NCI-H1436 treated with DMSO at 0.1 percent for 48 hours (cell line): ENCODE measurements at places on chromosomes 11 and 22.

GRCh38 chr11:74321487-74322188, 10.2 kb upstream of the P4HA3 start:
- DNase-seq: no peak

GRCh38 chr11:14409891-14410290, 50.9 kb upstream of the RRAS2 start:
- DNase-seq: no peak

DNA sequence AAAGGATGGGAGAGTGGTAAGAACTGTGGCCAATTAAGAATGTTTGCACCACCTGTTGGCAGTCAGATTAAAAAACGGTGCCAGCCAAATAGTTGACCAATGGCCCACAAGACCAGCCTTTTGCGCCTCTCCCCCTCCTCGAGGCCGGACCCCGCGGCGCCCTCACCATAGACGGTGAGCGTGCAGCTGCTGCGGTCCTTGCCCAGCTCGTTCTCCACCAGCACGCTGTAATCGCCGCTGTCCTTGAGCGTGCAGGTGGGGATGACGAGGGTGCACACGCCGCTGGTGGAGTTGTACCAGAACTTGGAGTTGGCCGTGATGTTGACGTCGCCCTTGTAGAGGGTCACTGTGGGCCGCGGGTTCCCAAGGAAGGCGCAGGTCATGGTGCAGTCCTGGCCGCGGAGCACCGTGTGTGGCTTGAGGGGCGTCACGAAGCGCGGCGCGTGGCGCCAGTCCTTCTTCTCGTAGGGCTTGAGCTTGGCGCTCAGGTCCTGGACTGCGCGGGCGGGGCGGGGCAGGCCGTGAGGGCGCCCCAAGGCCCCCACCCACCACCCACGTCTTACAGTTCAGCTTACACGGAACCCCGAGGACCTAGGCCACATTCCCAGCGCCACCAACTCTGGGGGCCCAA, 7.2 kb downstream of the TMEM86A start:
- DNase-seq: no peak

GRCh38 chr11:74633406-74634393, 41.3 kb downstream of the POLD3 start:
- DNase-seq: no peak

DNA sequence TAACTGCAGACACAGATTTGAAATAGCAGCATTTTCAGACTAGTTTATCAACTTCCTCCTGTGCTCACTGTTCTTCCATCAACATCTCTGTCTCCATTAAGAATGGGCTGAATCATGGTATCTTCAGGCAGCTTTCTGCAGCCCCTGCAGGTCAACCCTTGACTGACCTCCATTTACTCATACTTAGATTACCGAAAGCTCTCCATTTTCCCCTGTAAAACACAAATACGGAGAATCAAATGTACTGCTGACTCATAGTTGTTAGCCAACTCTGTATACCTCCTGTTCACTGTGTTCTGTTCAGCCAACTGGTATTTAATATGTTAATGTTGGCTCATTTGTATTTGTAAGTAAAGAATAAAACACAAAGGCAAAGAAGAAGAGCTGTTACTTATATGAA, 364.0 kb downstream of the CASP12 start:
- no peak for DNase-seq

- no peak for DNase-seq
Measured at GRCh38 chr22:22872722-22873708, 14.6 kb upstream of the IGLL5 start.

DNA sequence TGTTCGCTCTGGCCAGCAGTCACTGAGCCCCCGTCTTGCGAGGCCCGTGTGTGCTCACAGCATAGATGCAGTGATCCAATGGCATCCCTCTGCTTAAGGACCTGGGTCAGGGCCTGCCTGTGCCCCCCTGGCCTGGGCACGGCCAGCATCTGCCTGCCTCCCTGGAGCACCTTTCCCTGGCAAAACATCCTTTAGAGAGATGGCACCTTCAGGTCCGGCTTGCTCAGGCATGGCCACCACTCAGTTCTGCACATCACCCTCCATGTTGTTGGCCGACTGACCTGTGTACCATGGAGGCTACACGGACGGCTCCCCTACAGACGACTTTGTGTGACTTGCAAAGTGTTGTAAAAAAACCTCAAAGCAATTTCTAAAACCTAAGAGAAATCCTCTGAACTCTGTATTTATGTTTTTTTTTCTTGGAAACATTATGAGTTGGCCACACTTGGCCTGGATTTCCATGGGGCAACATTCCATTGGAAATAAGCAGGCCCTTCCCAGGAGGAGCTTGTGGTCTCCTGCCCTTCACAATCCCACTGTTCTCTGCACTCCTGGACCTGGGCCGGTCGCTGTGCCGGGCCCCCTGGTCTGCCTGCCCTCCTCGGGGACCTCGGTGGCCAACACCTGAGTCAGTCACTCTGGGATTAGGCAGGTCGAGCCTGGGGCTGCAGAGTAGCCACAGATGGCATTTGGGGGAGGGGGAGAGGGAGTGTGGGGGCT, 592.4 kb downstream of the TBC1D22A start:
- DNase-seq: no peak

DNA sequence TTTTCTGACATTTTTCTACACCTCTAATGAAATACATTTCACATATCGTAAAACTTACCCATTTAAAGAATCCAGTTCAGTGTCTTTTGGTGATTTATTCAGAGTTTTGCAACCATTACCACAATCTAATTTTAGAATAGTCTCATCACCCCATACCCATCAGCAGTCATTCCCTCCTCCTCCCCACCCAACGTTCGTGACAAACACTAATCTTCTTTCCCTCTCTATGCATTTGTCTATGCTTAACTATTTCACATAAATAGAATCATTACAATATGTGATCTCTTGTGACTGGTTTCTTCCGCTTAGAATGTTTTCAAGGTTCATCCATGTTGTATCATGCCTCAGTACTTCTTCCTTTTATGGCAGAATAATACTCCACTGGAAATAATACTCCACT, 9.5 kb downstream of the TTC28 start:
- DNase-seq: no peak

DNA sequence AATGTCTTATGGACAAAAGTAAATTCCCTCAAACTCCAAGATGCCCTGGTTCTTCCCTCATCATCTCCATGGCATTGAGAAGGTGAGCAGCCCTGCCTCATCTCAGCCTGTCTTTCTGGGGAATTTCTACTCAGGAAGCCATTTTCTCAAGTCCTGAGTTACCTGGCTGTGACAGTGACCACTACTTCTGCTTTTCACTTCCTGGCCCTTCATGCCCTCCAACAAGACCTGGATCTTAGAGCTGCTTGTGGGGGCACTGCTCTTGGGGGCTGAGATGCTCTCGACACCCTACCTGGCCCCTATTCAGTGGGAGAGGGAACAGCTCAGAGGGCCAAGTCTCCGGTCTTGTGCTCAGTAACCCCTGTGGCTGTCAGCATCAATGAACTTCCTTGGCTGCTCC, 5.5 kb upstream of the IGSF22 start:
- DNase-seq: no peak

GRCh38 chr11:118156531-118157185, 4.0 kb upstream of the SCN4B start:
- no peak for DNase-seq

- DNase-seq: no peak
Measured at GRCh38 chr11:112255067-112255720, 5.5 kb downstream of the PLET1 start.

DNA sequence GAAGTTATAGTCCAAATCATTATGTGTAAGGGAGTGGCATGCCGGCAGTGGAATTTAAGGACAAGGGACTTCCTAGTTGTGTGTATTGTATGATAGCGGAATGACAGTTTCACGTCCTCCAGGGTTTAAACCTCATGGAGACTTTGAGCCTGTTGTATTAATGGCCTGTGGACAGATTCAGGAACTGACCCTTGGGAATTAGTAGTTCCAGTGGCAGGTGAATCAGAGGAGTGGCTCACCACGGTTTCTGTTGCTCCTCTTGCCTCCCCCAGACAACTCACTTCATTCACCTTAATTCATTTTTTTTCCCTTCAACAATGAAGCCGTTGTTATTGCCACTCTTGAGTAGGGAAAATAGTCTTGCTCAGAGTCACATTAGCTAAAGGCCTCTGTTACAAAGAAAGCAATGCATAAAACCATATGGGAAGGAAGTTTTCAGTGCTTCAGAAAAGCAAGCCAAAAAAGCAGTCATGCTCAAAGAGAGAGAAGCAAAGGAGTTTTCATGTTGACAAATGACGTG, 22.6 kb downstream of the AMOTL1 start:
- DNase-seq: no peak

GRCh38 chr11:127195501-127196120, 195.0 kb upstream of the KIRREL3 start:
- DNase-seq: no peak

DNA sequence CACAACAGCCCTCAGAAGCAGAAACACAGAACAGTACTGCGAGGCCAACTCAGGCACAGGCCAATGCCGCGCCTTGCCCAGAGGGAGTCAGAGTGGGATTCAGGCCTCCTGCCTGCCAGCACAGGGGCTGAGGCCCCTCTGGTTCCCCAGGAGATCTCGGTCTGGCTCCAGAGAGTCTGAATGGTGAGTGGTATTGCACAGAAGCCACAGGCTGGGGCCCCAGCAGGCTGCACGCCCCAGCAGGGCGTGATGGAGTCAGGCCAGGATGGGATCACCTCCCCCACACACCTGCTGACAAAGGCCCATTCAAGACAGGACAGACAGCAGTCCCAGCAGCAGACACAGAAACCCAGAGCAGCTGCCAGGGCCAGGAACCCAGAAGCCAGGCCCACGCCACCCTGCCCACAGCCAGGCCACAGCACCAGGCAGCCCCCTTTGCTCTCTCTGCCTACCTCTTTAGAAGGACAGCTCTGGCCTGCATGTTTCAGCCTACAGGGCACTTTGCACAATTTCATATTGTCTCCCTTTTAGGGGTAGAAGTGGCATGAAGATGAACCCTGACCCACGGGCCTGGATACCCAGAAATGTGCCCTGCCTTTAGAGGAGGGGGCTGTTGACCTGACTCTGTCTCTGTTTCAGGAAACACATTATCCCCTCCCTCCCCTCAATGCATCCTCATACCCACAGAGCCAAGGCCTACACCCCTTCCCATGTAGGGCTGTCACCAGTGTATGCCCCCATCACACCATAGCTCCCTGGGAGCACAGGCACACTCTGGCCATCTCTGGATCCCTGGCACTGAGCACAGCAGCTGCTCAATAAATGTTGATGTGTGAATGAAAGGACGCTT, 6.1 kb downstream of the FXYD6 start:
- no peak for DNase-seq

GRCh38 chr11:1220941-1221721, 1.7 kb upstream of the MUC5B start:
- DNase-seq: no peak
